ENCODE measurements at places on chromosomes 6 and 20. TPM values are rescaled to one million over a fixed set of nuclear protein-coding genes. Genes with fewer than 3 reads are reported as not detected.

GRCh38 chr20:39835130-39835842 is 853.8 kb downstream of the MAFB start:
- no peak for DNase-seq

DNA sequence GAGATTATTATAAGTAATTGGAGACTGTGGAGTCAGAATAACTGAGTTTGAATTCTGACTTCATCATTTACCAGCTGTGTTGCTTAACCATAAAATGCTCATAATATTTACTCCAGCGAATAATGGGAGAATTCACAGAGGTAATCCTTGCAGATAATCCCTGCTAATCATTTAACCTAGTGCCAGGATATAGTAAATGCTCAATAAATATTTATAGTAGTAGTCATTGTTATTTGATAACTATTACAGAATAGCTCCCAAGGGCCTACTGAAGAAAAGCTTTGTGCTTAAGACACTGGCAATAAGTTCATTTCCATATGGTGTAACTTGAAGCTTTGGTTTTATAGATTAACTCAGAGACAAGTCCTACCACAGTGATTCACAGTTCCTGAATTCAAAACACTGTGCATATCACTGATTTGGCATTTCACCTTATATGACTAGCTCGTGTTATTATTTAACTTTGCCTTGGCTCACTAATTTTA is 208.8 kb upstream of the PLCB4 start:
- DNase-seq, result no peak

Gene EBF4
- total RNA-seq, result 12.7 TPM

Gene SYCP2
- total RNA-seq, result 9.5 TPM

Data from mucosa of gallbladder (tissue), 1 donor.